Fibroblast of the conjunctiva (primary cell): ENCODE measurements at places on chromosomes 5 and 9.

- DNase-seq: no peak
Measured at GRCh38 chr5:170860818-170861666, 776 bp upstream of the RANBP17 start.

GRCh38 chr5:55187370-55187769 lies 14.4 kb upstream of the CDC20B start:
- no peak for DNase-seq

DNA sequence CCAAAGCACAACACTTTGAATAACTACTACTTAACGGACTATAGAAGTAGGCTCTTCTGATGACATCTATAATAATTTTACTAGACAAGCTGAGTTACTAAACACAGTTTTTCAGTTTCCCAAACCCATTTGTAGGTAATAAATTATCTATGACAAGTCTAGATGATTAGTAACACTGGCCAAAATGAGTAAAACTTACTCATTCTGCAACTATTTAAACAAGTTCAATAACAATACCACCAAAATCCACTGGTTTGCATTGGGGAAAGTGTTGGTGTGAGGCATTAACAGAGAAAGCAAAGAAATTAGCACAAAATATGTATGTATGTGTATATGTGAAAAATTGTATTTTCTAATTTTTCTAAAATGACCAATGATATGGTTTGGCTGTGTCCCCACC lies 119.3 kb downstream of the NR2F1-AS1 start:
- DNase-seq: no peak

DNA sequence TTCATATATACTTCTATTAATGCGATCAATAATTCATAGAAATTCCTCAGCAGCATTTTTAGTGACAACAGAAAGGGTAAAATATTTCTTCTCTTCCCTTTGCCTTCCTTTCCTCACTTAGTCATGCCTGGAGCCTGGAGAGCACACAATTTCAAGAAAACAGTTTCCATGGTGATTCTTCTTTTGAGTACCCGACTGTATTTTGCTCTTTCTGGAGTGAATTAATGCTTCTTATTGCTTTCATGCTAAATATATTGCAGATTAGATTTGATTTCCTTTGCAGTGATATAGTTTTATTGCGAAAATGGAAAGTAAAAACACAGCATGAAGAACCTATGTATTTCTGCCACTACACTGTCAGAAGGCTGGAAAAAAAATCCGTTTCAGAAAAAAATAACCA lies 153.5 kb downstream of the PPP2R2B start:
- DNase-seq: no peak

DNA sequence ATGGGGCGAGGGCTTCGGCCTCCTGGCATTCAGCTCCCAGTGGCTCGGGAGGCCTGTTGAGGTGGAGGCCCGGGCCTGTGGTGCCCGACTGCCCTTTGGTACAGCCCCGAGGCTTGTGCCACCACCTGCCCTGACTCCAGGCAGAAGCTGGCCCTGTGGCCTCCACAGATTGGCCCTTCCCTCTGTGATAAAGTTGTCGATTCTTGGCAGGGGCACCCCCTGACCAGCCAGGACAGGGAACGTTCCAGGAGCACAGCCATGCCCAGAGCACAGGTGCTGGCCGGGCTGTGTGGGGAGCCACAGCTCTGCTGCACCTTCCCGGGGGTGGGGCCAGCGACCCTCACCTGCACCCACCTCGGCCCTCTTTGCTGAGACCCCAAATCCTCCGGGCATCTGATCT lies 32.7 kb downstream of the SLC6A18 start:
- no peak for DNase-seq

DNA sequence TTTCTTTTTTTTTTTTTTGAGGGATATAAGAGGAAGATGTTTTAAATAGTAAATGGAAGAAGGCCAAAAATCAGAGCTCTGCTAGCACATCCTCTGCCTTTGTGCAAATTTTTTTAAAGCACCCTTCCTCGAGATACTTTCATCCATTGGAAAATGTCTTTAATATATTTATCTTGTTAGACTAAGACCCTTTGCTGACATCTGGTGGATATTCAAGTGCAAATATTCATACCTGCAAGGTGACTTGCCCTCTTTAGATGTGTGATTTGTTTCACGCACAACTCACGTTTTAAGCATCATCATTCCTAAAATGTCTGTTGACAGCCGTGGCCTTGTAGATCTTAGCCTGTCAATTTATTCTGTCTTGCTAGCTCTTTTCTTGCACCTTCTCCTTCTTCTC lies 258.5 kb downstream of the AGTPBP1 start:
- no peak for DNase-seq

- no peak for DNase-seq
Measured at GRCh38 chr9:126534431-126535186, 79.1 kb upstream of the LMX1B start.

DNA sequence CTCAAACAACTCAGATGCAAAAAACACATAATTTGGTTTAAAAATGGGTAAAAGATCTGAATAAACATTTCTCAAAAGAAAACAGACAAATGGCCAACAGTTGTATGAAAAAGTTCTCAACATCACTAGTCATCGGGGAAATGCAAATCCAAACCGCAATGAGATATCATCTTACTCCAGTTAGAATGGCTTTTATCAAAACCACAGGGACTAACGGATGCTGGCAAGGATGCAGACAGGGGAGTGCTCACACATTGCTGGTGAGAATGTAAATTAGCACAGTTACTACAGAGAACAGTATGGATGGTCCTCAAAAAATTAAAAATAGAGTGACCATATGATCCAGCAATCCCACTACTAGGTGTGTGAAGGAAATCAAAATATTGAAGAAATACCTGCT lies 589.1 kb upstream of the ADAMTS16 start:
- DNase-seq: no peak

DNA sequence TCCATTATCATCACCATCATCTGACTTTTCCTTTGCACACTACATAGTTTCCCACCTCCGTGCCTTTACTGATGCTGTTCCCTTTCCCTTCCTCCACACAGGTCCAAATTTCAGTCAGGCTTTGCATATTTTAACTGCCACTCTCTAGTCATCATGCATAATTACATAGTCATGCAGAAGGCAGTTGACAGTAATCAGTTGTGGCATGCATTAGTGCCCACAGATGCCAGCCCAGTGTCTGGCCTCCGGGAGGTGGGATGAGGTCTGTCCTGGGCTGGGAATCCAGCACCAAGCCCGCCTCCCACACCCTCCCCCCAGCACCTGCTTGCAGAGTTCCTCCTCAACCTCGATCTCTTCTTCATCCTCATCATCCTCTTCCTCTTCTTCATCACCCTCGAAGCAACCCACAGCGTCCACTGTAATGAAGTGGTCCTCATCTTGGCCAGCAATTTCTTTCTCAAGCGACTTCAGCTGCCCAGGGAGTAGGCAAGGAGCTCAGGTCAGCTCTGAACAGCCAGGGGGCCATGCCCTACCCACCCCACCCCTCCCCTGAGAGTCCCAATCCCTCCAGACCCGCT lies 8.8 kb downstream of the BBLN start:
- no peak for DNase-seq
